SK-N-SH treated with all-trans-retinoic acid at 6 μM for 48 hours (cell line): ENCODE measurements at places on chromosomes 1 and 21.

- no peak for ATAC-seq
These were observed 75.5 kb downstream of the JAK1 start for GRCh38 chr1:64890699-64891447.

DNA sequence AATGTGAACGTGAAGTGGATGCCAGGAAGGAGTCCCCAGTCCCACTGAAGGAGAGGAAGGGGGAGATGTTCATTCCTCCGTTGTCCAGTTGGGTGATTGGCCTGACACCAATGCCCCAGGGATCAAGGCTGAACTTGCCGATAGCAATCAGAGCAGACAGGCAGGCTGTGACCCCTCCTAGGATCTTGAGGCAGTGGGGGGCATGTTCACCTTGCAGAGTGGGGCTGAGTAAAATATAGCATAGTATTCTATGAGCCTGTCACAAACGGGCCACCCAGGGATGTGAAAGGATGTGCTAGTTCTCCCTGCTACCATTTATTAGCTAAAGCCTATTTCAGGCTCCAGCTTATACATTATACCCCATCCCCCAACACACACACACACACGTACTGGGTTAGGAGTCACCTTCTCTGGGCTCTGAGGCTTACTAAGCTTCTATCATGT, 80.7 kb upstream of the CD34 start:
- no peak for ATAC-seq

DNA sequence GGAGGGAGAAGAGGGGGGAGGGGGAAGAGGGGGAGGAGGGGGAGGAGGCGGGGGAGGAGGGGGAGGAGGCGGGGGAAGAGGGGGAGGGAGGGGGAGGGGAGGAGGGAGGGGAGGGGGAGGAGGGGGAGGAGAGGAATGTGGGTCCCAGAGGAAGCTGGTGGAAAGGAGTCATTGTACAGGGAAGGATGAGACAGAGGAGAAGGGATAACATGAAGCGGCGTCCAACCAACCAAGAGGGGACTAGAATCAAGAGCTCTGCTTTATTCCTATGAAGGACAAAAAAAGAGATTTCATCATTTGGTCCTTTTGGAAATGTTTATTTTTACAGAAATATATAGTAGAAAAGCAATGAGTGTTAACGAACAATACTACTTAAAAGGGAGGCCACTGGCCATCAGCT, 24.5 kb downstream of the COA6 start:
- peak; percentile 12; the same call in 1 of the 3 replicates for ATAC-seq

DNA sequence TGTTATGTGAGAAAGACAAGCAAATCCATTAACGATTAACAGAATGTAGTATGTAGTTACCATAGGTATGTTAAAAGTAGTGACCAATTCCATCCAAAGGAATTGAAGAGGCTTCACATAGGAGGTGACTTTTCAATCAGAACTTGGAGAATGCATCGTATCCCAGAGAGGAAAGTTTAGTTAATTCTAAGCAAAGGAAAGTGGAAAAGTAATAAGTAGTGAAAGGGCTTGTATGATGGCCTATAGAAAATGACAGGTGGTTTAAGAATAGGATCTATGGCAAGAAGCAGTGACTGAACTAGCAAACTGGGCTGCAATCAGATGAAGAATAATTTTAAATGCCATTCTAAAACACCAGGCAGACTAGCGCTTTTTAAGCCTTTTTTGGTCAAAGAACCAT, 16.6 kb downstream of the SCMH1 start:
- ATAC-seq: no peak

GRCh38 chr21:28252928-28253327, 739.7 kb downstream of the LTN1 start:
- ATAC-seq: no peak; the same call in 2 of the 3 replicates

DNA sequence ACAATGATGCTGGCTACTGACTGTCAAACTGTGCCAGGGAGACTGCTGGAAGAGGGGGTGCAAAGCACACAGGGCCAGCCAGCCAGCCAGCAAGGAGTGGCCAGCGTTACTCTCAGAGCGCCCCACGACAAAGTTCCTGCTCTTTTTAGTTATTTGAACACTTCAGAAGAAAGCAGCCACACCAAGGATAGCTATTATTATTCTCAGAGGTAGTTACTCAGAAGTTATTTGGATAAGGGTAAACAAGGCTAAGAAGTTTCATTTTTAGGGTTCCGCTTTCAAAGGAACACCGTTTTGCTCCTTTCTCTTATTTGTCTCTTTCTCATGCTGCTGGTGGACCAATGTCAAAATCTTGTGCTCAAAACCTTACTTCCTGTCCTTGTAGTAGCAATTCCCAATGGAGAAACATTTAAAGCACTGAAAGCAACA, 59.9 kb downstream of the VANGL2 start:
- peak; percentile 46 for ATAC-seq

DNA sequence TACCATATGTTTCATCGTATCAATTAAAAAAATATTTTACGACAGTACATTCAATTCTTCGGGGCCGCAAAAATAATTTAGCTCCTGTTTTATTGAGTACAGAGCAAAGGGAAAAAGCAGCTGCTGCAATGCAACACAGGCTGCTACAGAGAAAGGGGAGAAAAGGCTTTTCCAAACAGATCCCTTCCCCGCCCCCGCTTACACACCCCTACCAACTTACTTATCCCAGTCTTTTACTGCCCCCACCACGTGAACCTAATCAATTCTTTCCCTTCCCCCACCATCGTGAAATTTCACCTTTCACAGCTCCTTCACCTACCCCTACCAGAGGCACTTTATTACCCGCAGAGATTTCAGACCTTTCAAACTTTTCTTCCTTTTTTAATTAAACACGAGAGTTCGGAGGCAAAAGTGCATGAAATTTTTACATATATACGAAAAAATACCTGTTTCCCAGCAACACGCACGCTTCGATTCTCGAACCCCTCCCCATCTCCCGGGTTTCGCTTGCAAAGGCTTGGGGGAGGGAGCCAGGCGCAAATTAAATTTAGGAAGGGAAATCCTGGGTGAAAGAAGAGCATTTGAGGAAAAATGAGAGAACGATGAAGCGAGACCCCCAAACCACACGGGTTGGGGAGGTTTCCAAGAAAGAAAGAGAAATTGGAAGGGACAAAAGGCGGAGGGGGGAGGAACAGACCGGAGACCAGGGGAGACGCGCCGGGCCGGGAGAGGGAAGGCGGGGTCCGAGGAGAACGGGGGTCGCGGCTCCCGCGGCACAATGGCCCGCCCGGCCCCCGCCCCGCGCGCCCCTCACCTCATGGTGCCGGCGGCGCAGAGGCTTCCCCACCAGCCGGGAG, 823 bp downstream of the ENAH start:
- no peak for ATAC-seq

DNA sequence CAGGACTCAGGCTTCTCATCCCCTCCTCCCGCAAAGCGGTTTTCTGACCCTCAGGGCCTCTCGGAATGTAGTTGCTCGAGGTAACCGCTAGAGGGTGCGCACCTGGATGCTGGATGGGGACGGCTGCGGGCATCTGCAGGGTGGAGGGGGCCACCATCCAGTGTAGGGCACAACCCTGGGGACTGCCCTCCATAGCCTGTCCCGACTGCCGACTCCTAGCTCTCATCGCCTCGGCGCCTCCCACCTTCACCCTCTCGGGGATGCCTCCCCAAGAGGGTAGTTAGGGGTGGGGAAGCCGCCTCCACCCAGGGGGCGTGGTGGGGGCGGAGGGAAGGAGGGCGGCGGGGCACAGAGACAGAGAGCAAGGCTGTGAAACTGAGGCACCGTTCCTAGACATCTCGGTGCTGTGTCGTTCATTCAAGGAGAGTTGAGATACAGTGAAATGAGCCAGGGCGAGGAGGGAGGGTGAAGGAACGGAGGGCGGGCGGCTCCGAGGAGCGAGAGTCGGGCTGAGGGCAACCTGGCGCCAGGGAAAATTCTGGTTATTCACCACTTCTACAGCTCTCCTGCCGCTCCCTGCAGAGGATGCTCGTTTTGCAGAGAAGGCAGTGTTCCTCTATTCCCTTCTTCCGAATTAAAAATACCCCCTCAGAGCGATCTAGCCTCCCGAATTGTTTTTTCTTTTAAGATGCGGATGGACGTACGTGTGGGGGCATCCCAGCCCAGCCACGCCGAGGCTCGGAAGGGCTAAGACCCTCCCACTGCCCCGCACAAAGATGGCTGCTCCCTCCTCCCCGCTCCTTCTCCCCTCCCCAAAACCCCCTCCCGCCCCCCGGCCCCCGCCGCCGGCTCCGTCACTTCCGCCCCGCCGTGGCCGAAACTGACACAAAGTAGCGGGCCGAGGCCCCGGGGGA, at the start of gene ATP8B2:
ATP8B2 (plus strand) TSS at position 857 of the 914 bp plus-strand sequence. CDS start 2,617 bp downstream, outside the sequence.
- ATAC-seq: peak; percentile 65

GRCh38 chr1:185478877-185479276, 161.8 kb upstream of the IVNS1ABP start:
- no peak for ATAC-seq

GRCh38 chr1:18198260-18198659, 90.7 kb downstream of the IGSF21 start:
- ATAC-seq: no peak

DNA sequence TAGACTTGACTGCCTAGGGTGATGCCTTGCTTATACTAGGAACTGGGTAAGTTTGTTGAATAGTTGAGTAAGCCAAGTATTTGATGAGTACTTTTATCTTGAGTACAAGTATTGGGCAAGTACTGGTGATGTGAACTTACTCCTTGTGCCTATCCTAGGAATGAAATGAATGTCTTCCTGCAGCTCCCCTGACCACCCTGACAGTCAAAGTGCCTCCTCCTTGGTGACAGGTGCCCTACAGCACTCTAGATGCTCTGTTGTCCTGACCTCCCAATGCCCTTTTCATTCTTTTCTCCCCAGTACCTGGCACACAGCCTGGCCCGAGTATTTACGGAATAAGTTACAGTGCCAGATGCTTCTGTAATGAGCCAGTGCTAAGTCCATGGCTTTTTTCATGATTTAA, 25.5 kb downstream of the PCSK9 start:
- ATAC-seq: peak; percentile 58

DNA sequence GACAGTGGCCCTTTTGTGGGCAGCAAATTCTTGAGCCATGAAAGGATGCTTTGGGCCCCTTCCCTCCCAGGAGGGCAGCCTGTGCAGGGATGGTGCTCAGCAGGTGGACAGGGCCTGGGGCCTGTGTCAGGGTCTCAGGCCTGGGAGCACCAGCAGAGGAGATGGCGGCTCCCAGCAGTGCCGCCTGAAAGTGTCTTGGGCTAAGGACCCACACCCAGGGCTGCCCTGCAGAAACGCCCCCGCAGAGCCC, 23.9 kb downstream of the FTCD start:
- ATAC-seq: no peak

DNA sequence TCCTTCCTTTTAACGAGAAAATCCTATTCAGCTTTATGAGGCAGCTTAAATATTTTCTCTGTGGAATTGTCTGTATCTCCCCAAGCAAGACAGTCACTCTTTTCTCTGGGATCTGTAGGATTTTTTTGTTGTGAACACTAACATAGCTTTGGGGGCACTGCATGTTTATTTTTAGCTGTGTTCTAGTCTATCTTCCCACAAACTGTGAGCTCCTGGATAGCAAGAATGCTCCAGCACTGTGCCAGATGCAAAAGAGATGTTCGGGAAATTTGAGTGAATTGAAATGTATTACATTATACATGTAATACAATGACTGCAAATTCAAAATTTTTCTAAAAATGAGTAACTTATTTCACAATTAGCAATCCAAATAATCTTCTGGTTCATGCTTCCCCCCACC, 282.2 kb downstream of the PLPP3 start:
- no peak for ATAC-seq

GRCh38 chr1:44895919-44896734, 53.1 kb upstream of the PTCH2 start:
- no peak for ATAC-seq

DNA sequence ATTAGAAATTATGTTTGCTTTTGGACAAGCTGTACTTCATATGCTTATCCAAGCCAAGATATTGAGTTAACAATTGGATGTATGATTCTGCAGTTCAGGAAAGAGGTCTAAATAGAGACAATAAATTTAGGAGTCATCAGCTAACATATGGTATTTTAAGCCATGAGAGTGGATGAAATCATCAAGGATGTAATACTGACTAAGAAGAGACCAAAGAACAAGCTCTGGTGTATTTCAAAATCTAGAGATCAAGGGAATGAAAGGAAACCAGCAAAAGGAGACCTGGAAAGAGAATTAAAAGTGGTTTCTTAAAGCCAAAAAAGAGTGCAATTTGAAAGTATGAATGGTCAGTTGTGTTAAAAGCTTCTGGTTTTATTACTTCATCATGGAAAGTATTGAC, 183.6 kb upstream of the BEND5 start:
- peak; percentile 53 for ATAC-seq

- no peak; the same call in 2 of the 3 replicates for ATAC-seq
These were observed 17.0 kb upstream of the KNCN start for GRCh38 chr1:46568461-46568891.

- no peak for ATAC-seq
These were observed 84.8 kb upstream of the ZC3H11B start for GRCh38 chr1:219697682-219698081.

GRCh38 chr1:119731060-119731459, 19.3 kb downstream of the PHGDH start:
- ATAC-seq: no peak

- ATAC-seq: no peak
These were observed 51.0 kb downstream of the COL18A1 start for GRCh38 chr21:45455674-45456583.

GRCh38 chr1:109530457-109531087, 9.1 kb upstream of the GPR61 start:
- no peak for ATAC-seq
